Stimulated activated CD4-positive, alpha-beta T cell treated with anti-CD3 and anti-CD28 coated beads, Interleukin-1b, Interleukin-23, amount 100 ng/mL, for 4 hours (primary cell): ENCODE measurements at places on chromosomes 11 and 22.
A peak's percentile ranks its signal among the peaks of the same experiment; 100 is the strongest.

GRCh38 chr22:45648301-45649117, 23.1 kb upstream of the ATXN10 start:
- DNase-seq: no peak

DNA sequence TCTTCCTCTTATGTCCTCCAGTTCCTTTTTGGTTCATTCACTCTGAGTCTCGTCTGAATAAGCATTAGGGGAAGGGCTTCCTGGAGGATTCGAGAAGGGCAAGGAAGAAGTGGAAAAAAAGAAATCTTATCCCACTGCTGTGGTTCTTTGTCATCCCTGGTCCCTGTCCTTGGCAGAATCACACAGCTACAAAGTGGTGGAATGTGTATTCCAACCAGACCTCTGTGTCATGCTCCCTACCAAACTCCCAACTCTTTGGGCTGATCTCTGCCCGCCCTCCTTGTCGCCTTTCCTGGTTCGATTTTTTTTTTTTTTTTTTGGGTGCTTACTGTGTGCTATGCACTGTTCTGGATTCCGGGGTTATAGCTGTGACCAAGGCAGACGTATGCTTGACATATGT, 61.0 kb downstream of the TEAD1 start:
- DNase-seq: no peak

DNA sequence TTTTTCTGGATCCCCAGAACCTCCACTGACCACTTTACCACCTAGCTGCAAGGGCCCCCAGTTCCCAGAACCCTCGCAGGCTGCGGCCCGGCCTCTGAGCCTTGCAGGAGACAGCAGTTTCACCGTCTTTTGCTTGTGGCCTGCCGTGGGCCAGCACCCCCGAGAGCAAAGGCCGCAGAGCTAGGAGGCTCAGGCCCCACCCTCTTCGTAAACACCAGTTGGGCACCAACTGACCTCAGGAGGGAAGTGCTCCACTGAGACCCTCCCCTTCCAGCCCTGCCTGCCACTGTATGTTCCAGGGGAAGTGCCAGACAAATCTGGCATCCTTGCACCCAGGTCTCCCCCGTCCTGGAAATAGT, 23.4 kb upstream of the CREB3L1 start:
- no peak for DNase-seq

DNA sequence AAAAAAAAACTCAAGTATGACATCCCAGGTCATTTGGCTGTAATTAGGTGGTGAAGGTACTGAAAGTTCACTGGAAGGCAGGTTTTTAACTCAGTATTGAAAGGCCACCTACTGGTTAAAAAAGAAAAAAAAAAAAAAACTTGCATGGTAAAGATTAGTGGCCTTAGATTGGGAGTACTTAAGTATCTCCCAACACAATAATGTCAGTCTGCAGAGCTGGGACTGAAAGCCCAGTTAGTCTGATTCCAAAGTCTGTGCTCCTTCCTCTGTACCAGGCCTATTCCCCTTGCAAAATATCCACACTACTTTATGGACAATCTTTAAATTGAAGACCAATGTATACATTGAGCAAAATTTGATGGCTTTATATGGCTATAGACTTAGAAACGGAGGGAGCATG, 85.5 kb downstream of the NOX4 start:
- no peak for DNase-seq

GRCh38 chr11:12606597-12606996, 67.6 kb upstream of the TEAD1 start:
- no peak for DNase-seq

DNA sequence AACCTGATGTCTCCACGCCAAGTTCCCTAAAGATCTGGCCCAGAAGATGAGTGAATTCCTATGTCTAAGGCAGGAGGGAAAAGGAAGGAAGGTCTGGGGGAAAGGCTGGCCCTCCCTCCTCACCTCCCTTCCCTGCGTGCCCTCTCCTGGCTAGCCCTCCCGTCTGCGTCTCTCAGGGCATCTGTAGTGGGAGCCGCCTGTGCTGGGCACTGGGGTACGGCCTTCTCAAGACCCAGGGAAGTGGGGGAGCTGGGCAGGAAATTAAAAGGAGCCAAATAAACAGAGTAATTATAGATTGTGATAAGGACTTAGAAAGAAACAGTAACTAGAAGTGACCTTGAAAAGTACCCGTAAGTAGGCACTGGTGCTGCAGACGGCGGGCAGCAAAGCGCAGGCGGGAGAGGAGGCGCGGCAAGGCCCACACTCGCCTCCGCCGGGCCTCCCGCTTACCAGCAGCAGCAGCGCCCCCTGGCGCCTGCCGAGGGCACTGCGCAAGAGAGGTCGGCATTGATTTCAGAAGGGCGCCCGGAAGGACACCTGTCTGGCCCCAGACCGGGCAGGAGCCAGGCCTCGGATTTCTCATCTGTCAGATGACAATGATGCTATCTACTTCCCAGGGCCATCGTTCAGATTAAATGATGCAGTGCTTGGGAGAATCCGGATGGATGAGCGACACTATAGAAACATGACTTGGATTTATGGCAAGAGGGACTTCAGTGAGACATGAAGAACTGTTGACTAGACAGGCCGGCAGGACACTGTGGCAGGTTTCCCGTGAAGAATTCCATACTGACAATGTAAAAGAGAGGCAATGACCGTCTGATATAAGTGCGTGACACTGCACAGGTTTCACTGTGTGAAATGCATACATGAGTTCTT, 7.3 kb downstream of the KCNJ1 start:
- DNase-seq: peak; percentile 65

GRCh38 chr11:2584812-2585565, 114.8 kb downstream of the KCNQ1OT1 start:
- DNase-seq: no peak

DNA sequence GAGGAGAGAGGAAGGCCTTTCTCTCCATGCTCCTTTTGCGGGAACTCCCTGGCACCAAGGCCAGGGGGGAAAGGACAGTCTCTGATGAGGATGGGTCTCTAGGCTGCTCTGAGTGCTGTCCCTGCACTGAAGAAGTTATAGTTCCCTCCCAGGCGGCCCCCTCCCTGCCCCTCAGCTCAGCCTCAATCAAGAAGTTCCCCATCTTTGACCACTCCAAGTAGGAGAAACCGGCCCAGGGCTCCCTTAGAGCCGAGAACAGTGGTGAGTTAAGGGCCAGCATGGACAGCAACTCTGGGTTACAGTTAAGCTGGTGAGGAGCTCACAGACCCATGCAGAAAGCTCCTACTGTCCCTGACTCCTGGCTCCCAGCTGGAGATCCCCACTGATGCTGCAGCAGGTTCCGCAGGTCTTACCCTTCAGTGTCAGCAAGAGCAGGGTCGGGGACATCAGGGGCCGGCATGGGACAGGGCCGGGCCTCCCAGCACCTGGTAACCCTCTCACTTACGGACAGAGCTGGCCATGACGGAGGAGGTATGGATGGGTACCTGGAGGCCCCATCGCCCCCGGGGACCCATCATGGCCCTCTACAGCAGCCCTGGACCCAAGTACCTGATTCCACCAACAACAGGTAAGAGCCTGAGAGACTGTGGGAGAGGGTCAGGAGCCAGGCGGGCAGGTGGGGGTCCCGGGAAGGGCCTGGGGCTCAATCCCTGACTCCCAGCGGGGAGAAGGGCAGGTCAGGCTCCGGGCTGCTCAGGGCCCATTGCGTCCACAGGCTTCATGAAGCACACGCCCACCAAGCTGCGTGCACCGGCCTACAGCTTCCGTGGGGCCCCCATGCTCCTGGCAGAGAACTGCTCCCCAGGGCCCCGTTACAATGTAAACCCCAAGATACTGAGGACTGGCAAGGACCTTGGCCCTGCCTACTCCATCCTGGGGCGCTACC, 4.2 kb downstream of the SCGB1C1 start:
- no peak for DNase-seq

- no peak for DNase-seq
Observed at GRCh38 chr11:3990406-3990805, 104.2 kb upstream of the RRM1 start.

- peak; percentile 1 for DNase-seq
Observed at GRCh38 chr22:44550711-44551491, 52.9 kb upstream of the RTL6 start.

DNA sequence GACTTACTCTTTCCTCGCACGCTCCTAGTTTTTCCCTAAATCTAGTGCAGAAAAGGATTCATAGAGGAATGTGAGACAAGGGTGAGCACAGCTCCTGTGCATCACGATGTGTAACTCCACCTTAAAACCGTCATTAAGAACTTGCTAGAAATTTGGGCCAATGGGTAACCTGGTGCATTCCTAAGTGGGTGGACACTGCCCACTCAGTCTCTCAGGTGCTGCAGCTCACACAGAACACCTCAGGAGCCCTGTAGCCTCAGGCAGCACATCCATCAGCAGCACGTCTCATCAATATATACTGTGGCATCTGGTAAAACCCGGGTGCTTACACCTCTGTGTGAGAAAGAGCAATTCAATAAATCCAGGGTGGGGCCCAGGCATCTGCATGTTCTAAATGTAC, 12.4 kb downstream of the POU2AF3 start:
- no peak for DNase-seq

- DNase-seq: no peak
Observed at GRCh38 chr11:111602865-111603610, 789 bp downstream of the SIK2 start.

GRCh38 chr11:2450321-2451041, 5.7 kb downstream of the KCNQ1 start:
- DNase-seq: no peak

- DNase-seq: no peak
Observed at GRCh38 chr11:107908211-107908610, 20.0 kb upstream of the RAB39A start.

DNA sequence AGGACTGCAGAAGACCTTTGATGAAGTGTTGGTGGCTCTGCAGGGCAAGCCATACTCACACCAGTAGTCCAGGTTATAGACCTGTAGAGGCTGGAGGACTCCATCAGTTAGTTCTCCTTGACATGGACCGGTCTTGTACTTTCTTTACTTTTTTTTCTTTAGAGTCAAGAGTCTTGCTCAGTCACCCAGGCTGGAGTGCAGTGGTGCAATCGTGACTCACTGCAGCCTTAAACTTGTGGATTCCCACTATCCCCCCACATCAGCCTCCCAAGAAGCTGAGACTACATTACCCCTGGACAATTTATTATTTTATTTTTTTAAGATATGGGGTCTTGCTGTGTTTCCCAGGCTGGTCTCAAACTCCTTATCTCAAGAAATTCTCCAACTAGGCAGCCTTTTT, 49.6 kb upstream of the E2F8 start:
- DNase-seq: no peak

GRCh38 chr22:32985899-32986765, 72.0 kb downstream of the SYN3 start:
- DNase-seq: peak; percentile 17

DNA sequence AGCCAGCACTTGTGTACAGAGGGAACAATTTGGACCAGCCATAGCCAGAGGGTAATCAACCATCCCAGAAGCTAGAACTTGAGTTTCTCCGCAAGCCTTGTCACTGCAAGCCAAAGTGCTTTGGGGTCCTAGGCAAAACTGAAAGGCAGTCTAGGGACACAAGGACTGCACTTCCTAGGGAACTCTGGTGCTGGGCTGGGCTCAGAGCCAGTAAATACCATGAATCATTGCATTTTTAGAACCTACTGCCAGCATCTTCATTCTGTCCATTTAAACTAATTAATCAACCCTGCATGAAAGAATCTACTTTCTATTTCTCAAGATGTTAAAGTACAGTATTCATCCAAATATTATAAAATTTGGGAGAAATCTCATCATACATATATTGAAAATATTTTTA, 20.0 kb downstream of the PATE3 start:
- DNase-seq: no peak

DNA sequence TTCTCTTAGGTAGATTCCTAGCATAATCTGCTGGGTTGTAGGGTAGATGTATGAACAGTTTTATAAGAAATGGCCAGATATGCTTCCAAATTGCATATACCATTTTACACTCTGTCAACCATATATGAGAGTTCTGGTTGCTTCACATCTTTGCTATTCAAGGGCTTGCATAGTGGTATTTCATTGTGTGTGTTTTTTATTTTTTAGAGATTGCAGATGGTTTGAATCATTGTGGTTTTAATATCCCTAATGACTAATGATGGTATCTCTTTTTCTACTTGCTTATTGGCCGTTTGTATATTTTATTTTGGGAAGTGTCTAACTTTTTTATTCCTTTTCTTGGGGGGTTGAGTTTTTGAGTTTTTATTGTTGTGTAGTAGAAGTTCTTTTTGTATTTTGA, 26.9 kb downstream of the RNF214 start:
- no peak for DNase-seq

DNA sequence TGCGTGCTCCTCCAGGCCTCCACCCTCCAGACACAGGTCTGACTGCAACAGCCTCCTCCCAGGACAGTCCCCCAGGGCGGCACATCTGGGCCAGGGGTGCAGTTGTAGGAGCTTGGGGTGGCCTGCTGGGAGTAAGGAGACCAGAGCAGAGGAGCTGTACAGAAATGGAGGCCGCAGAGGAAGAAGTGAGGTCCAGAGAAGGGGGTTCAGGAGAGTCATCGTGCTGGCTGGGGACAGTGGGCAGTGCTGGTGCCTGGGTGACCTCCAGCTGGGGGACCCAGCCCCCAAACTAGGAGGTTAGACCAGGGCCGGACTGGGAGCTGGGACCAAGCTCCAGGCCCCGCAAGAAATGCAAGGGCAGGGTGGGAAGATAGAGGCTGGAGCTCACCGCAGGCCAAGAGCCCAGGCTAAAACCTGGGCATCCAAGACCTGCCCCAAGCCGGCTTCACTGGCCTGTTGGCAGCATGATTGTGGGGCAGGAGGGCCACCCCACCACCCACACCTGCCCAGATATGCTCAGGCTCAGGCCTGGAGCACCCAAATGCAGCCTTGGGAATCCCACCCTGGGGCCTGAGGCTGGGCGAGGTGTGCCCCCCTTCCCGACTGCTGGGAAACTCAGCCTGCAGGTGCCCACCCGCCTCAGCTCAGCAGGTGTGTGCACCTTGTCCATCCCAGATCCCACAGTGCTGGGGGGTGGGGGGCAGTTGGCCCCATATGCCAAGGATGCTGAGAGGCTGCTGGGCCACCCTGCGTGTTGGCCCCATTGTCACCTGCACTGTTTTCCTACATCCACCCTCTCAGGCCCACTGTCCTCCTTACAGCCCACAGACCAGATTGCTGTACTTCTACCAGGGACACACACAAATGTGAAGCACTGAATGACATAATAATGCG, 96.9 kb downstream of the MORC2 start:
- no peak for DNase-seq

- no peak for DNase-seq
Observed at GRCh38 chr22:46010951-46011626, 34.1 kb upstream of the WNT7B start.

GRCh38 chr22:27959335-27960090, 40.5 kb upstream of the PITPNB start:
- DNase-seq: no peak

- DNase-seq: no peak
Observed at GRCh38 chr11:121652971-121653370, 200.2 kb upstream of the SORL1-AS1 start.

DNA sequence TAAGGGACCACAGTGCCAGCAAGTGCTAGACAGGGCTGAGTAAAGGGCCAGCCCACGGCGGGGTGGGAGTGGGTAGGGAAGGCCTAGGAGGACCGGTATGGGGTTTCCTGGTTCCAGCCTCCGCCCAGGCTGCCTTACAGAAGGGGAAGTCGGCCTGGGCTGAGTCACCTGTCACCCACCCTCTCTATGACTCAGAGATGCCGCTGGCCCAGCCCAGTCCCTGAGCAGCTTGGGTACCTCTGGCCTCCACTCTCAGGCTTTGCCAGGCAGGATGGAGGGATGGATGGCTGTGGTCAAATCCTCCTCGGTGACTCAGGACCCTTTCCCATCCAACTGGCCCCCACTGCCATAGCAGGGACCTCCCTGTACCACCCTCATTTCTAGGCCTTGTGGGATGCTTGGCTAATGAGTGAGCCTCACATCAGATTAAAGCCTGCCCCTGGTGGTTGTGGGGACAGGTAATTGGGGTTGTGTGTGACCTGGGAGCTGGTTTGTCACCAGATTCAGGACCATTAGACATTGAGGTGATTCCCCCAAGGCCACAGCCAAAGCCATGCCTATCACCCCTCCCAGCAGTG, 13.9 kb downstream of the SLC35E4 start:
- DNase-seq: peak; percentile 81
